ENCODE measurements at places on chromosomes 6 and 20.

DNA sequence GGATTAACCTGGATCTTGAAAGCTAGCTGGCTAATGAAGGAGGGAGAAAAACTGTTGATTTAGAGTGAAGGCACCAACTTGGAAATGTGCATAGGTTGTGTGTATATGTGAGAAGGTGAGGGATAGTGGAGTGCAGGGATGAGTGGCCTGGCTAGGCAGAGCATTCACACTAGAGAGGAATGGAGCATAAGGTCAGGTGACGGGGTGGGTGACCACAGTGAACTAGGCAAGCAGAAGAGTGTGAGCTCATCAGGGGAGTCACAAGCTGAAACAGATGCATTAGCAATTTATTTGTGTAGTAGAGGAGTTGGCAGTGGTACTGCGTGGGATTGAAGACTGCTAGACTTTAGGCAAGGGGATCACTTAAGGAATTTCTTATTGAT, 10.5 kb downstream of the ANKRD66 start:
- no peak for DNase-seq

- DNase-seq = no peak
Observed at GRCh38 chr20:64050261-64051032, 1.0 kb upstream of the SOX18 start.

DNA sequence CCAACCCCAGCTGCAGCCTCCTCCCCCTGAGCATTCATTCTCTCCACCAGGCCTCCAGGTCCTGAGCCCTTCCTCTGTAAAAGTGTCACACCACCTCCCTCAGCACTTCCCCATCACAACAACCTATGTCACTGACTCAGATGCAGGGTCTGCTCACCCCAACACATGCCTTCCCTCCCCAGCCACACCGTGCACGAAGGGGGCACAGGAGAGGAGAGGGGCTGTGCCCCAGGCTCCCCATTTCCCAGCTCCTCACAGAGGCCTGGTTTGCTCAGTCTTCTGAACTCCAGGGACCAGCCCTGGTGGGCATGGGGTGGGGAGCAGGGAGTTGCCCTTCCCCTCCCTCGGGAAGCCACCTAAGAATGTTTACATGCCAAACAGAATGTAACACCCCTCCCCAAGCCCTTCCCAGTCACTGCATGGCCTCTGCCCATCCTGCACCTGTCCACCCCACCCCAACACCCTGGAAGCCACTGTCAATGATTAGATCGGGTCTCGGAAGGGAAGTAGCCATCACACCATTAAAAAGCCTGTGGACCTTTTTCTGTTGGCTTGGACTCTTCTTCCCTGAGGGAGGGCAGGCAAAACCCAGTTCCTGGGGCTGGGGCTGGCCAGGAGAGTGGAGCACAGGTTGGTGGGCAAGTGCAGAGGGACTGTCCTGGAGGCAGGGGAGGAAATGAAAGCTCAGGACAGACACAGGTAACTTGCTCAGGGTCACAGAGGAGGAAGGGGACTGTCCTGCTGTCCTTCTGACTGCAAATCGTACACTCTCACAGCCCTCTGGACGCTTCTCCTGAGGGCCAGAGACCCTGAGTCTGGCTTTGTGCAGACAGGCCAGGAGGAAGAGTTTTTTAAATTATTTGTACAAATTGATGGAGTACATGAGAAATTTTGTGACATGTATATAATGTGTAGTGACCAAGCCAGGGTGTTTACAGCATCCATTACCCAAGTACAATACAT, 10.1 kb upstream of the SLC22A7 start:
- no peak for DNase-seq

GRCh38 chr20:52103335-52103912, 88.2 kb downstream of the ZFP64 start:
- DNase-seq = no peak

- no peak for DNase-seq
Observed at GRCh38 chr6:68139130-68139529, 496.0 kb upstream of the ADGRB3 start.

GRCh38 chr20:56981301-56981700, 285.1 kb downstream of the BMP7 start:
- no peak for DNase-seq

DNA sequence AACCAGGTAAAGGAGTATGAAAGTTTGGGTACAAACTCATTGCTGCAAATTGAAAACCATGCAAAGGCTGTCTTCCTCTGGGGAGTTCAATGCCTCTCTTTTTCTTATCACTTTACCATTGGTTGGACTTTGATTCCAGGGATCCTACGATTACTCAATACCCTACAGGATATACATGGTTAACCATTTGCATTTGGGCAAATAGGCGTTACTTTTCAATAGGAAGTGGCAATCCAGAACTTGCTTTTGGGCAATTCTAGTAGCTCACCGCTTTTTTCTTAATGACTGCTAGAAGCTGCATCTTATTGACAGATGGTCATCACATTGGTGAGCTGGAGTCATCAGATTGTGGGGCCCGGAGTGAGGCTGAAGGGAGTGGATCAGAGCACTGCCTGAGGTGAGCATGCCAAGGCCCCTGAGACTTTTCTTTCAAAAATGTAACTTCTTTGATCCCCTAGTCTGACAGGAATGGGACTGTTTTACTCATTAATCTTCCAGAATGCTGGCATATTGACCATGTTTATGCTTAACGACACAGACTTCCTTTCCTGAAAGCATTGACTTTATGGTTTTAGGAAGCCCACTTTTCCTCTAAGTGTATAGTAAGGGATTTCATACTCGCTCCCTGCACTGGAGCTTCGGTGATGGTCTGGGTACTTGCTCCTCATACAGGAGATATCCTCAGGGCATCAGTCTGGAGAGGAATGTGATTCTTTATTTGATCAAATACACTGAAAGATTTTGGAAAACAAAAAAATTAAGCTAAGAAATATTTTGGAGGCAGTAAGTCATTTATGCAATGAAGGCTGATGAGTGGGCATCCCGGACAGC, at the start of gene CCR6:
CCR6 (plus strand) TSS at position 270 of the 831 bp plus-strand sequence. CDS start 13,039 bp downstream, outside the sequence.
- no peak for DNase-seq

- no peak for DNase-seq
Observed at GRCh38 chr6:53178837-53179432, 30.3 kb upstream of the GCM1 start.

GRCh38 chr6:155187106-155187505, 76.7 kb upstream of the CLDN20 start:
- DNase-seq = no peak

All from GM04503 (cell line).